NCI-H1092 treated with DMSO at 0.1 percent for 48 hours (cell line): ENCODE measurements at places on chromosomes 11 and 22.

DNA sequence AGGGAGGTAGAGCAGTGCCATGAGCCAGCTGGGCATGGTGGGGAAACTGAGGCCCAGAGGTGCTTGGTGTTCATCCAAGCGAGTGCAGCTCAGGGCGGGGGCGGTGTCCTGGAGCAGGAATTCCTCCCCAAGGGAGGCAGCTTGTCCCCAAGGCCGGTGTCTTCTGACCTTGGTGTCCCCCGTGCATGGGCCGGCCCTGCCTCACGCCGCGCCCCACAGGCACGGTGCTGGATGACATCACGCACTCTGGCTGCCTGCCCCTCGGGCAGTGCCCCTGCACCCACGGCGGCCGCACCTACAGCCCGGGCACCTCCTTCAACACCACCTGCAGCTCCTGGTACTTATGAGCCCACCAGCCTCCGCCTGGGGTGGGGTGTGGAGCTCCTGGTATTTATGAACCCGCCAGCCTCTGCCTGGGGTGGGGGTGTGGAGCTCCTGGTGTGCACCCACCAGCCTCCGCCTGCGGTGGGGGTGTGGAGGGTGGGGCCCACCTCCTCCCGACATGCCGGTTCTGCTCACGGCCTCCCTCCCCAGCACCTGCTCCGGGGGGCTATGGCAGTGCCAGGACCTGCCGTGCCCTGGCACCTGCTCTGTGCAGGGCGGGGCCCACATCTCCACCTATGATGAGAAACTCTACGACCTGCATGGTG is 6.7 kb downstream of the MUC5B start:
- no peak for DNase-seq

- no peak for DNase-seq
Observed at GRCh38 chr11:91258876-91259275, 965.7 kb upstream of the FAT3 start.

- no peak for DNase-seq
Observed at GRCh38 chr11:16792426-16792825, 54.0 kb downstream of the C11orf58 start.

DNA sequence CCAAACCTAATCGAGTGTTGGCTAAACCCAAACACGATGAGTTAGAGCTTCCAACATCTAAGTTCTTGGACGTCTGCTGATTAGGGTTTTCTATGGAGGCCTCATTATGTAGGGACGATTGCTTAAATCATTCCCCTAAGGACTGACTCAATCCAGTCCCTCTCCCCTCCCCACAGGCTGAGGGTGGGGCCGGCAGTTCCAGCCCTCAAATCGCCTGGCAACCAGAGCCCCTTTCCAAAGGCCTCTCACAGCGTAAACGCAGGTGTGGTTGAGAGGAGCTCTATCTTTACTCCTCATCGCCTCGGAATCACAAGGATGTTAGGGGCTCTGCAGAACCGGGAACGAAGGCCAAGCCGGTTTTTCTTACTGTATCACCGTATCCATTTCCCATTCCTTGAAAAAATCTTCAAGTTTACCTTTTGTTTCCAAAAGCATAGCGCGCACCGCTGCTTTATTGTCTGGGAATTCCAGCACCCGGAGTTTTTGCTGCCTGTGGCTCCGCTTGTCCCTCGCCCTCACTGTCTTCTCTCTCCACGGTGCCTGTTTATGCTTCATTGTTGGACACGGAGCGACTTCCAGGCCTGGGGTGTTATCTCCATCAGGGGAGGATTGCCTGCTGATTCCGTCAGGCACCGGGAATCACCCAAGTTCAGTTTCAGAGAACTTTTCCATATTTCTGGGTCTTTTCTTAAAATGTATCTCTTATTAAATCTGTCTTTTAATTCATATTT is 13.8 kb upstream of the IFITM3 start:
- no peak for DNase-seq

DNA sequence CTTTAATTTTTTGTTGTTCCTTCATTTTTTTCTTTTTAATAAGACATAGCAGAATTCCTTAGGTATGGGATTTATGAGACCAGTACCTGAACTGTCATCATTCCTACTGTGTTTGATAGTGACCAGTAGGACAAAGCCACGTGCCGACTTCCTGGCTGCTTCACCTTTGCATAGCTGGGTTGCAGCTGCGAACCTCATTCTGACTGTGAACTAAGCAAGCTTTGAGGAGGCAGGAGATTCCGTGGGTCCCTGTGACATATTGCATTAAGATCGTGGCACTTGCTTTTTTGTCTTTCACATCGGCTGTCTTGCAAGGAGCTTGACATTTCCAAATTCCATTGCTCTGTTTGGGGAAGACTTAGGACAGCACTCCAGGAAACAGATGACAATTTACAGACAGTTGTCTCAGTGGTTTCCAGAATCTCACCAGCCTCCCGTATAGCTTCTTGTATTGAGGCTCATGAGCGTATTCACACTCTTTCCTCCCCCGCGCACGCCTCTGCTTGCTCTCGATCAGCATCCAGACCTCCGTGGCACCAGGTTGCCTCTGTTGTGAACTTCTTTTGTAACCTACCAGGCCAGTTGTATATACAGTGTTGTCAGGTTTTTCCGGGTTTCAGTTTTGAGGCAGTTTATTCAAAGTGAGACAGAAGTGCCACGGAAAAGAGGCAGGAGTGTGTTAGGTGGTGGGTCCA is 101.7 kb downstream of the CWC15 start:
- no peak for DNase-seq
